ENCODE measurements at places on chromosomes 13 and 19.

DNA sequence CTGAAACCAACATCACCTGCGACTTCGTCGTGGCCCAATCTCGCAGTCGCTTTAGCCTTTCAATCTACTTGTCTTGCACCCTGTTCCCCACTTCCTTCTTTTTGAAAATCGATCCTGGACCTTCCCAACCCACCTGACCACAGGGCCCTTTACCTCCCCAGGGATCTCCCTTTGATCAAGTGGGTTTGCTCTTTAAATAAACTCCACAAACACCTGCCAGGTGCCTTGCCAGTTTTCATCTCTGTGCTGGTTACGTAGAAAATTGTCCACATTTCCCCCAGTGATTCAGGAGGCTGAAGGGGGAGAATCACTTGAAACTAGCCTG is 14.5 kb upstream of the RAB20 start:
- peak; percentile 48 for DNase-seq

GRCh38 chr19:45518469-45518826 is 11.2 kb downstream of the VASP start:
- no peak for DNase-seq

DNA sequence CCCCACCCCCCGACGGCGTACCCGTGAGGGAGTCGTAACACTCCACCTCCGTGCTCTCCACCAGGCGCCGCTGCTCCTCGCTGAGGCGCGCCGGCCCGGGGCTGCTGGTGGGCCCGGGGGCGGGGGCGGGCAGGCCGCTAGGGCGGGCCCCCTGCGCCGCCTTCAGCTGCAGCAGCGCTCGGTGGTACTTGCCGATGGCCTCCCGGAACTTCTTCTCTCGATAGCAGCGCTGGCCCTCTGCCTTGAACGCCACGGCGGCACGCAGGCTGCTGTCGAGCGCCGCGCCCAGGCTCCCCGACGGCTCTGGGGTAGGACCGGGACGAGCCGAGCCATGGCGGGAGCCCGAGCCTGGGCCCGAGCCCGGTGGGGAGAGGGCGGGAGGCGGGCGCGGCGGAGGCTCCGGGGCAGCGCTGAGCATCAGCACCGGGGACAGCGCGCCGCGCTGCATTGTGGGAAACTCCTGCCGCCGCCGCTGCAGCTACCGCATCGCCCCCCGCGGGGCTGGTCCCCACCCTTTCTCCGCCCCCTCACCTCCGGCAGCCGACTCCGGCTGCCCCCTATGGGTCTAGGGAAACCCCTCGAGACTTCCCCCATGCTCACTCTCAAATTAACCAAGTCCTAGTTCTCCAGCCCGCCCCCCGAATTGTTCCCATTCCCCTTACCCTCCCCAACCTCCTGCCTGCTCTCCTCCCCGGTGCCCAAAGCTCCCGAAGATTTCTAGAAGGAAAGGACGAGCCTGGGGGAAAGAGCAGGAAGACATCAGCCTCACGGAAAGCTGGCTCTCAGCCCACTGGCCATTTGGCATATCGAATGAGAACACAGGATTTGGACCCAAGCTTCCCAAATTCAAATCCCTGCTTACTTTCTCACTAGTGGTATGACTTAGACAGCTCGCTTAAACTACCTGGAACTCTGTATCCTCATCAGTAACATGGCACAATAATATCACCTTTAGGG is at the start of gene TTC9B:
Gene TTC9B (minus strand): TSS at position 451 of the 957 bp plus-strand sequence. CDS start 3 bp downstream, at position 448.
- DNase-seq = no peak

- no peak for DNase-seq
Measured at GRCh38 chr19:15428956-15429824, 10.4 kb upstream of the AKAP8L start.
